ENCODE measurements at places on chromosomes 11 and 22. TPM values are rescaled to one million over a fixed set of nuclear protein-coding genes. Genes with fewer than 3 reads are reported as not detected.
A peak's percentile ranks its signal among the peaks of the same experiment; 100 is the strongest.

GRCh38 chr22:46070215-46070802, 80.0 kb upstream of the PPARA start:
- DNase-seq = no peak

- DNase-seq = no peak
Observed at GRCh38 chr11:35655856-35656255, 6.7 kb upstream of the TRIM44 start.

DNA sequence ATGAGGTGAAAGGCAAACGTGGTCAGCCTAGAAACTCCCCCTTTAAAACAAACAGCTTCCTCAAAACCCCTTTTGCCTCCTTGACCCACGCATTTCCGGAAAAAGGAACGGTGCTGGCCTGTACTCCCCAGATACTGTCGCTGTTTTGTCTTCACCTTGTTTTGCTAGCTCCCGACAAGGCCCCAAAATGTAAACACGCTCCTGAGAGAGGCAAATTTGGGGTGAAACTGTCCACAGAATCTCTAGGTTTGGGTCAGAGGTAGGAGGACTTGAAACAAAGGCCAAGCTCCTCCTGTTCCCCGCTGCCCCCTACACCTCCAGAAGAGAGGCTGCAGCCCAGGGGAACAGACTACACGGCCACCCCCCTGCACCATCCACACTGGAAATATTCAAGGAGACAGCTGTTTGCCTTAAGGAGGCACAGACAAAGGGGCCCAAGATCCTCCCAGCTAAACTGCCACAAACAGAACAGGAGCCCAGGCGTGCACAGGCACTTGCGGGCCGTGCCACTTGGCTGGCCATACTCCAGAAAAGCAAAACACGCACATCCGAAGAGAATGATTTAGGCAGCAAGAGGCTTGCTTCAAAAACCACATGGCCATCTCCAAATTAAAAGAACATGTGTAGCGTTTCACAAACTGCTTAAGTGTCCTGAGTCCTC, 160.5 kb upstream of the GRK3 start:
- DNase-seq = peak; percentile 12

DNA sequence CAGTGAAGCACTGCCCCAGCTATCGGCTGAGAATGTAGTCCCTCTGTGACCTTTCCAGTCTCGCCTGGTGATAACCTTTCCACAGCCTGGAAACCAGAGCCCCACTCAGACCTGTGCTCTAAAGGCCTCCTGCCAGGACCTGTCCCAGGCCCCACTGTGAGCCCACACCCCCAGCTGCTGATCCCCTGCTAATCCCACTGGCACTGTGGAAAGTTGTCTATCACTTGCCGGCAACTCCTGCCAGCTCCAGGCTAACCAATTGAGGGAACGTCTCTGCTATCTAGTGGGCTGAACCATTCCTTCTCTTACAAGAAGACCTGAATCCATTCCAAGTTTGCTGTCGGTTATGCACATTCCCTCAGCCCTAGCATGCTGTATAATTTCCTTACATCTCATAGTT, 328.2 kb downstream of the FAM181B start:
- no peak for DNase-seq

DNA sequence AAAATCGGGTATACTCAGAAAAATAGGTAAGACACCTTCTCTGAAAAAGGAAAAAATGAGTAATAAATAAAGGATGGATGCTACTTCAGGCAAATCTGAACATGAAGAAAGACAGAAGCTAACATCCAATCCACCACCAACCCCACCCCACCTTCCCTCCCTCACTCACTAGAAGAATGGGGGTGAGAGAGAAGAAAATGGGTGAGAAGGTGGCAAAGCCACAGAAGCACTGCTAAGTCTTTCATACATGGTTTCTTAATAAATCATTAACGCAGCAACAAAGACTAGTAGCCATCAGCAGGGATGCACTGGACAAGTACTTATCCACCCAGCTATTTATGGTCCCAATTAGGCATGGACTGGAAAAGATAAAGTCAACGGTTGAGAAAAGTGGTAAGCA, 5.9 kb downstream of the FHIP1B start:
- DNase-seq = no peak

DNA sequence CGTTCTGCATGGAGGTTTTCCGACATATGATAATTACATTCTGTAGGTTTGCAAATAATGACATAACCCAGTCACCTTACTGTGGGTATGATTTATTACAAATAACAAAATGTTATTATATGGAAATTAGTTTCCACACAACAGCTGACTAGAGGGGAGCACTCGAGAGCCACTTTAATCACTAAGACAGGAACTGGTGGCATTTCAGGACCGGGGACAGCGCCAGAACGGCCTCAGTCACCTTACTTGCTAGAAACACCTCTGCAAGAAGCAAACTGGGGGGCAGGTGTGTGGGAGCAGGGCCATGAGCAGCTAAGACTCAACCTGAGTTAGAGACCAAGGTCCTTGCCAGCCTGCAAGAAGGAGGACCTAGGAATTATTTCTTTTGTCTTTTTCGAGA, 199.9 kb downstream of the DSCAML1 start:
- DNase-seq = no peak

DNA sequence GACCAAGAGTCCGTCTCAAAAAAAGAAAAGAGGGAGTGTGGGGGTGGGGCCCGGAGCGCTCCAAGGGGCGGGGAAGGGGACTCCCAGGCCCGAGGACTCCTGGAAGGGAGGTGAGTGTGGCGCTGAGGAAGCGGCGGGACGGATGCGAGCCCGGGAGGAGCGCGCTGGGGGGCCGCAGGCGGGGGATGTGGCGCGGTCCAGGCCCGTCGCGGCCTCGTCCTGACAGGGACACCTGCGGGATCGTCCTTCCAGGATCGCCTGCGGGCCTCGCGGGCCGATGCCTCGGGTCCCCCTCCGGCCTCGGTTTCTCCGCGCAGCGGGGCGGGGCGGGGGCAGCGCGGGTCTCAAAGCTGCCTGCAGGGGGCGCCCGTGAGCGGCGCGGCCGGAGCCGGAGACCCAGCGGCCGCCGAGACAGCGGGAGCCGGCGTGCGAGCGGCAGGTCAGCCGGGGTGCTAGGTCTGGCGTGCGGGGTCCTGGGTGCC, 3.8 kb upstream of the ADORA2A start:
- DNase-seq = no peak

DNA sequence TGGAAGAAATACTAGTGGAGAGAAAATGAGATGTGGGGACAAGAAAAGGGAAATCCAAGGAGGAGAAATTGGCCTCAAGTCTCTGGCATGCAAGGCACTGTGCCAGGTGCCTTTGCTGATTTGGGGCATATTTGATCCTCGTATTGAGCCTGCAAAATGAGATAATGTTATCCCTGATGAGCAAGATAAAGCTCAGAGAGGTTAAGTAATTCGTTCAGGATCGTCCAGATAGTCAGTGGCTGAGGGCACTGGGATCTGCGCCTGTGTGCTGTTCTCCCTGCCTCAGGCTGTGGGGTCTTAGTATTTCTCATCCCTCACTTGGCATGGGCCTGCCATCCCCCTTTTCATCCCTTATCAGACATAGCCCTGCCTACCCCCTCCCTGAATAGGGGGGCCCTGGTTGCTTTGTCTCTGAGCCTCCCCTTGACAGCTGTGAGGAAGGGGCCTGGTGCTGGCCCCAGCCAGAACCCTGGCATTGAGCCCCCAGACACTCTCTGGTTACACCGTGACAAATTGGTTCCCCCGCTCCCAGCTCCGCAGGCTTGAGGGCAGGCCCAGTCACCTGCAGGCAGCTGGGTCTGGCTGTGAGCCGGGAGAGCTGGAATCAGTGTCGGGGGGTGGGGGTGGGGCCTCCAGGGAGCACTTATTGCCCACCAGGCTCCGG, 85.7 kb downstream of the NECTIN1 start:
- DNase-seq = no peak

DNA sequence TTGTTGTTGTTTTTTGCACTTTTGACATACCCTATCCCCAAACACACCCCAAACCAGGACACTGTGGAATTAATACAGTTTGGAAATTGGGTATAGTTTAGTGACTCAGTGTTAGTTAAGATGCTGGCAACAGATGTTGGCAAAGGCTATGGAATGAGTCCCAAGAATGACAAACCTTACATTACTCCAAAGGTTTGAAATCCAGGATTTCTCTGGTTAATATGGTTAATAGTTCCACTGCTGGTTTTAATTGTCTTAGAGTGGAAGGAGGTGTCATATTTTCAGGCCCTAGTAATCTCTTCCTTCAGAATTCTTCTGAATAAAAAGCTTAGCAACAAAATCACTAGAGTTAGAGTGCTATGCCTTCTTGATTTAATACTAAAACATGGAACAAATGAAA, 775 bp downstream of the LPXN start:
- DNase-seq = peak; percentile 62

DNA sequence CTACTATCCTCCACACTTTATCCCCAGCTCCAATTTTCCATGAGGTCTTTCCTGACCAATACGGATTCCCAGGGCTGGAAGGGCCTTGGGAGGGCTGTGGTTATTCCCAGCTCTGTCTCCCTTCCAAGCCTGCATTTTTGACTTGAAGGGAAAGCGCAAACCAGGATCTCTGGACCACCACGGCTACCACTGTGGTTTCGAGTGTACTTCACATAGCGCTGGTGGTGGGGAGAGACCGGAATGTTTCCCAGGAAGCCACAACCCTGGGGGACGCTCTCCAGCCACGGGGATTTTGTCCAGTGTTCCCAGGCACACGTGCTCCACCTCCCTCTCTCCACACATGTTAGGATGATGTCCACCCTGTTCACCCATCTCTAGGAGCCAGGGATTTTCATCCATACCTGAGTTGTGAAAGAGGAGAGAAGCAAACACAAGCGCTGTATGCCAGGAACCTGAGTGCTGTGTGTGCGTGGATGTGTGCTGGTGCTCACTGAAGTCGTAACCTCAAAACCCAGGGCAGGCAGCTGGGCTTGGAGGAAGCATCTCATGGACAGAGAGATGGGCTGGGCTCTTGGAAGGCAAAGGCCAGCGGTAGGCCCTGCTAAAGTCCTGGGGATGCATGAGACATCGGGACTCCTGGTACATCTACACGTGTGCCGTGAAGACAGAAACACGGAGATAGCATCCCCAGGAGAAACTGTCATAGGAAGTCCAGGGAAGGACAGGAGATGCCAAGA, 1.3 kb upstream of the NPTXR start:
- DNase-seq = no peak

DNA sequence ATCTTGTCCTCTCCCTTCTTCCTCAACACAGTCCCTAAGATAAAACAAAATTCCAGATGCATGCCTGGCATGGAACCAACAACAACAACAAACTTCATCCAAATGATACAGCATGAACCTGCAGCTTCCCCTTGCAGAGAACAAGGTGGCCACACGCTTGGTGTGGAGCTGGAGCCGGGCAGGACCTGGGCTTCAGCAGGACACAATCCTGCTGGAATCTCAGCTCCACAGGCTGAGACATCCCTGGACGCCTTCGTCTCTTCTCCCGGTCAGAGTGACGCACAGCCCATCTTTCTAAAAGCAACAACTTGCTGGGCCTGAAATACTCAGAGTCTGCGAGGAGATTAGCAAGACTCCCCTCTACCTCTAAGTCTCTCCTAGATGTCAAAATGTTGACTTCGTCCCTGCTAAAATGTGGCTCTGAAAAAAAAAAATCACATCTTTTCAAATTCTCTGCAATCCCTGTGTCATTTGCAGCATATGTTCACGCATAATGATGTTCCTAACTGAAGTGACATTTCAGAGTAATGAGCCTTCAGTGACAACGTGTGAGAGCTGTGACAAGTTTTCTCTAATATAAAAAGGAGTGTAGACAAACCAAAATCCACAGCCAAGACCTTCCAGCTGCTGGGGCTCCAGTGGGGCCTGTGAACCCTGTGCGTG, 1232.3 kb downstream of the TBC1D22A start:
- DNase-seq = no peak

GRCh38 chr22:18057568-18058209, 20.1 kb upstream of the PEX26 start:
- peak; percentile 35 for DNase-seq

KDM4E gene
- total RNA-seq = not detected

FIBP gene
- total RNA-seq = 51.0 TPM

NPTXR gene
- 2.5 TPM for total RNA-seq

NDUFA6 gene
- total RNA-seq = 51.5 TPM

IFITM10 gene
- total RNA-seq = 0.99 TPM

FGF3 gene
- 0.30 TPM for total RNA-seq

C11orf16 gene
- total RNA-seq = not detected
